EL (cell line): ENCODE measurements at places on chromosomes 7 and 10.

DNA sequence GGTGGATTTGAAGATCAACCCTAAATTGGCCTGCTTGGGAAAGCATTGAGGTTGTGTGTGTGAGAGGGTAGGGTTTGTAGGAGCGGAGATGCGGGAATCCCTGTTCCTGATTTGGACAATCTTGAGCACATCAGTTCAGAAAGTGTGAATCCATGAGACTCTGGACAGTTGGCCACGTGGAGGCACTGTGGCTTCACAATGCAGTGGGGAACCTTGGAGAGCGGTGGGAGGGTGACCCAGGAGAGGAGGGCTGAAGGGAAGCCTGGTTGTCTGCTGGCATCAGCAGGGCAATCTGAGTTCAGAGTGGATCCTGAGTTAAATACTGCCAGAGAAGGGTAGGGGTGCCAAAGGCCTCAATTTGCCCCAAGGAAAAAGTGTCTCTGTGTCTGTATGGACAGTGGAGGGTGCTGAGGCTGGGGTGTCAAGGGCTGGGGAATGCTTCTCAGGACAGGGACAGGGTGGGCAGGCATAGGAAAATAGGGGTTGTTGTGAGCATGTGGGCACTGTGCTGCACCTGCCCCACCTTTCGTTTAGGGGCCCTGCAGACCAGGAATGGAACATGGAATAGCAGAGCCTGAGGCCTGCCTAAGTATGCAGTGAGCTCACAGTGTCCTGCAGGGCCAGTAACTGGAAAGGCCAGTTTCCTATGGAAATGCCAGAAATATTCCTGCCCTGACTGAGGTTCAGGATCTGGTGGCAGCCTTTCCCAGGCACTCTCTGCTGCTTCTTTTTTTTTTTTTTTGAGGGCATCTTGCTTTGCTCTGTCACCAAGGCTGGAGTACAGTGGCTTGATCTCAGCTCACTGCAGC is 162.9 kb upstream of the PRSS58 start:
- peak; percentile 52 for DNase-seq

- DNase-seq = peak; percentile 79
These were observed 2.5 kb upstream of the CLDN4 start for GRCh38 chr7:73828107-73828803.

DNA sequence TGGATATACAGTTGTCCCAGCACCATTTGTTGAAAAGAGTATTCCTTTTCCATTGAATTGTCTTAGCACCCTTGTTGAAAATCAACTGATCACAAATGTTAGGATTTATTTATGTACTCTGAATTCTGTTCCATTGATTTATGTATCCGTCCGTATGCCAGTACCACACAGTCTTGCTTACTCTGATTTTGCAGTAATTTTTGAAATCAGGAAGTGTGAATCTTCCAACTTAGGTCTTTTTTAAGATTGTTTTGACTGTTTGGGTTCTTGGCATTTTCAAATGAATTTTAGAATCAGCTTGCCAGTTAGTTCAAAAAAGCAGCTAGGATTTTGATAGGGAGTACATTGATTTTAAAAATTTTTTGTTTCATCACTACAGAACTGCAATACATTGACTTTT is 23.7 kb downstream of the CDK13 start:
- no peak for DNase-seq

GRCh38 chr7:157932498-157933218 is 595.9 kb downstream of the DNAJB6 start:
- peak; percentile 2 for DNase-seq

DNA sequence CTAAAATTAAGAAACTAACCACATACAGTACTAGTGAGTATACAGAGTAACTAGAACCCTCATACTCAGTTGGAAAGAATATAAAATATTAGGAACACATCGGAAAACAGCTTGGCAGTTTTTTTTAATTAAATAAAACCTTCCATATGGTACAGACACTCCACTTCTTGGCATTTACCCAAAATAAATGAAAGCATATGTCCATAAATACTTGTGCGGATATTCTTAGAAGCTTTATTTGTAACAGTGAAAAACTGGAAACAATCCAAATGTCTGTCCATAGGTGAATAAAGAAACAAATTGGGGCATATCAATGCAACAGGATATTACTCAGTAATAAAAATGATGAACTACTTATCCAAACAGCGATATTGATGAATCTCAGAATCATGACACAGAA is 410.0 kb downstream of the HTR7 start:
- no peak for DNase-seq

DNA sequence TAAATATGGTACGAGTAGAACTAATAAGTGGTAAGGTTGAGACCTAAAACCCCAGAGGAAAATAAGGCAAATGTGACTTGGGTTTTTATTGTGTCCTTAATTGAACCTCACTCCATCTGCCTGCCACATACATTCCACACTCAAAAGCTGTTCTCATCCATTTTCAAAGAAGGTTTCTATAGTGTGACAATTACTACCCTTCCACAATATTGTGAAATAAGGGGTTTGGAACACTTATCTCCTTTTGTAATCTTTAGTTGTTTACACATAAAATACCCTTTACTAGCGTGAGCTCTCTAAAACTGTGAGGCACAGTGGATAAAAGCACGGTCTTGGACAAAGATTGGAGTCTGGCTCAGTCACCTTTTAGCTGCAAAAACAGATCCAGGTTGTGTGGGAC is 166.6 kb downstream of the THSD7A start:
- DNase-seq = no peak

DNA sequence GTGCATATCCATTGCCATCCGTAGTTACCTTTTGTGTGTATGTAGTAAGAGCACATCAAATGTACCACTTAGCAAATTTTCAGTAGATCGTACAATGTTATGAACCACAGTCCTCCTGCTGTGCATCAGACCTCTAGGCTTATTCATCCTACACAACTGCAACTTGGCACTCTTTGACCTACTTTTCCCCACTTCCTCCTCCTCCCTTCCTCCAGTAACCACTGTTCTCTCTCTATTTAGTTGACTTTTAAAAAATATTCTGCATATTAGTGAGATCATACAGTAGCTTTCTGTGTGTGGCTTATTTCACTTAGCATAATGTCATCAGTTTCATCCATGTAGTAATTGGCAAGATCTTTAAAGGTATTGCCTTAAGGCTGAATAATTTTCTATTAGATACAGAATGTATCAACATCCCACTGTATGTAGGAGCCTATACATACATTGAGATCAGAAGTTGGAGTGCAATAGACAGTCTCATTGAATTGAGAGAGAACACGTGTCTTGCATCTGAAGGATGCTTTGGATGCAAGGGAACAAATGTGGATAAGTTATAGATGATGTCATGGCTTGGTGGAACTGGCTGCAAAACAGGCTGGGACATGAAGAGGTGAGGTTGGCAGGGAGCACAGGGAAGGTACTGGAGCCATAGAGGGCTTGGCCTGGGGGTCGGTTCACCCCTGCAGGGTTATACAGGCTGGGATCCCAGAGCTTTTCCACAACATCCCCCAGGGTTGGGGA is 83.0 kb upstream of the FAM180A start:
- no peak for DNase-seq

- no peak for DNase-seq
These were observed 94.9 kb upstream of the ABCB5 start for GRCh38 chr7:20520530-20520929.

DNA sequence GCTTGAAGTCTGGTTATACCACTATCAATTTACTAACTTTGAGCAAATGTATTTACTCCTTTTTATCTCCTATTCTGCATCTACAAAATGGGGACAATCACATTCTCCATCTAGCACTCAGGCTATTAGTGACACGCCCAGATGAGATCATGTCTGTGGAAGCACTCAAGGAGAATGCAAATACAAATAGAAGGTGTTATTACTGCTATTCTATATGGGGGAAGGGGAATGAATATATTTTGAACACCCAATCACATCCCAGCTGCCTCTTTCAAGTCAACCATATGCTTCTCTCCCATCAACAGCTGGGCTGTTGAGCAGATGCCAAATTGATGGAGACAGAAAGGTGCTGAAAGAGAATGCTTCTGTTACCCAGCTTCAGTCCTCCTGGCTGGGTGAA is 23.5 kb downstream of the SGMS1 start:
- DNase-seq = no peak

GRCh38 chr10:98610836-98611235 is 164.1 kb upstream of the HPS1 start:
- DNase-seq = no peak
